ENCODE measurements at places on chromosomes 3 and 15. TPM values are rescaled to one million over a fixed set of nuclear protein-coding genes. Genes with fewer than 3 reads are reported as not detected.

GRCh38 chr3:99686955-99687612 lies 48.7 kb downstream of the COL8A1 start:
- H3K27ac ChIP-seq, result no peak overlapping the region
- peaks cover 6% of the 10 kb centered on the region for H3K4me1 ChIP-seq
- DNase-seq, result peak; percentile 71
- H3K4me3 ChIP-seq, result no peak overlapping the region
- no peaks in the 10 kb centered on the region for H3K27me3 ChIP-seq

GRCh38 chr15:71160976-71161375 lies 45.7 kb downstream of the THSD4 start:
- H3K36me3 ChIP-seq, result no peaks in the 10 kb centered on the region
- H3K4me1 ChIP-seq, result no peaks in the 10 kb centered on the region
- H3K27ac ChIP-seq, result no peak overlapping the region
- no peak overlapping the region for H3K4me3 ChIP-seq

DNA sequence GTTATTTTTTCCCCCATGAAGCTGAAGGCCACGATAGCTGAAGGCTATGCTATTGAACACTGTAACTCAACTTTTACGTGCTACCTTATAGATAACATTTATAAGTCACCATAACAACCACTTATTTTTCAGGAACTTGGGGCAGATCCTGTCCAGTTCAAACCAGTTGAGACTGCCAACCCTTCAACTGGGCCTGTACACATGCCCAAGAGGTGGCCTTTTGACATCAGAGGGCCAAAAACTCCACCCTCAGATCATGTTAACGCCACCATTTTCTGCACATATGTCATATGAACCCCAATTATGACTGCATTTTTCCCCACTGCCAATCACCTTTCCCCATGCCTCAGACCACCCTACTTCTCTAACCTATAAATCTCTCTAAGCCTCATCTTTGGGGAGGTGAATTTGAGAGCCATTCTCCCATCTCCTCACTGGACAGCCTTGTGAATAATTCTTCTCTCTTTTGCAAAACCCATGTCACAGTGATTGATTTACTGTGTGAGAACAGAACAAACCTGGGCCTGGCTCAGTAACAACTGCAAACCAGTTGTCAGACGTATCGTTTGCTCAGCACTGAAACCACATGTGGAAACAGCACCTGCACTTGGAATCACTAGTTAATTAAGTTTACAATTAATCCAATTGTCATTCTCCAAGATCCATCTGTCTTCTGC lies 42.5 kb downstream of the ZNF445 start:
- peaks cover 9% of the 10 kb centered on the region for H3K4me1 ChIP-seq
- H3K36me3 ChIP-seq, result no peaks in the 10 kb centered on the region

The DISP2 gene
- 6.5 TPM for total RNA-seq

- H3K27me3 ChIP-seq, result no peaks in the 10 kb centered on the region
- H3K4me3 ChIP-seq, result no peak overlapping the region
- no peaks in the 10 kb centered on the region for H3K4me1 ChIP-seq
- no peak overlapping the region for H3K27ac ChIP-seq
- DNase-seq, result no peak
Observed at GRCh38 chr15:101625184-101625583, 27.0 kb downstream of the TM2D3 start.

The TRIM42 gene
- total RNA-seq, result not detected

DNA sequence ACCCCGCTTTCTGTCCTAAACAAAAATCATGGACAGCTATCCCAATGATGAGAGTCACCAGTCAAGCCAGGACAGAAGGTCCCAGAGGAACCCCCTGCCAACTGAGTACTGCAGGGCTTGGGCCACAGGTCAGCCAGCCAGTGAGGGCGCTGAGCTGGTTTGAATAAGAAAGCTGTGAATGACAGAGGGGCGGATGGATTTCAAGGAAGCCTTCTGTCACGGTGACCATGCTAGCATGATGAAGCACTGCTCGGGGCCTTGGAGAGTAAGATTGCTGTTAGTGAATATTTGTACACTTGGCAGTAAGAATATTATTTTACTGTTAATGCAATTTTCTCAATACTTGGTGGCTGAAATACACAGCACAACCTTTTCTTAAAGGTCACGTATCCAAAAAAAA lies 734.0 kb upstream of the NR2F2 start:
- DNase-seq, result no peak
- no peak overlapping the region for H3K4me3 ChIP-seq
- no peaks in the 10 kb centered on the region for H3K4me1 ChIP-seq
- H3K27me3 ChIP-seq, result no peaks in the 10 kb centered on the region

GRCh38 chr15:79950247-79950646 lies 20.7 kb downstream of the BCL2A1 start:
- H3K4me1 ChIP-seq, result peaks cover 7% of the 10 kb centered on the region
- no peak overlapping the region for H3K4me3 ChIP-seq
- no peak overlapping the region for H3K27ac ChIP-seq
- H3K27me3 ChIP-seq, result no peaks in the 10 kb centered on the region
- H3K36me3 ChIP-seq, result no peaks in the 10 kb centered on the region
- no peak for DNase-seq

DNA sequence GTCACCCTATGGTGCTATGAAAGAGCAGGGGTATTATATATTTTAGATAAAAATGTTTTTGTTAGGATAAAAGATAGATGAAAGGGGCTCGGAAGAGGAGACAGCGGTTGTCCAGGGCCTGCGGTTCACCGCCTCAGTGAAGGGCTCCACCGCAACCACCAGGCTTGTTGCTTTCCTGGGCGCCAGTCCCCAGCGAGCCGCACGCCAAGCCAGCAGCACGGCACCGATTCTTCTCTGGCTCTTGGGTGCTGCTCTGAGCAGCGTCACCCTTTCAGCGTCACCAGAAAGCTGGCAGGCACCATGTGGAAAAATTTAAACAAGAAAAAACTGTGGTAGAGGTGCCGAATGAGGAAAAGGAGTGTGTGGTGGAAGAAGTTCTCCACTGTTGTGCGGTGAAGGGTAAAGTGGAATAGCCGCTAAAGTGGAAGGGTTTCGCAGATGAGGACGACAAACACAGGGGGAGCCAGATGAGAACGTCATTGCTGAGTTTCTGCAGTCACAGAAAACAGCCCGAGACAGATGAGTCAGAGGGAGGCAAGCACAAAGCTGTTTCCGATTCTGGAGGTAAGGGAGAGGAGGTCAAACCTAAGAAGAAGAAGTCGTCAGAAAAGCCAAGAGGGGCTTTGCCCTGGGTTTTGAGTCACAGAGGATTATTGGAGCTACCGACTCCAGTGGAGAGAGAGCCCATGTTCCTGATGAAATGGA lies 569.2 kb downstream of the ZBBX start:
- no peaks in the 10 kb centered on the region for H3K27me3 ChIP-seq
- H3K36me3 ChIP-seq, result no peaks in the 10 kb centered on the region
- no peaks in the 10 kb centered on the region for H3K4me1 ChIP-seq
- DNase-seq, result no peak

DNA sequence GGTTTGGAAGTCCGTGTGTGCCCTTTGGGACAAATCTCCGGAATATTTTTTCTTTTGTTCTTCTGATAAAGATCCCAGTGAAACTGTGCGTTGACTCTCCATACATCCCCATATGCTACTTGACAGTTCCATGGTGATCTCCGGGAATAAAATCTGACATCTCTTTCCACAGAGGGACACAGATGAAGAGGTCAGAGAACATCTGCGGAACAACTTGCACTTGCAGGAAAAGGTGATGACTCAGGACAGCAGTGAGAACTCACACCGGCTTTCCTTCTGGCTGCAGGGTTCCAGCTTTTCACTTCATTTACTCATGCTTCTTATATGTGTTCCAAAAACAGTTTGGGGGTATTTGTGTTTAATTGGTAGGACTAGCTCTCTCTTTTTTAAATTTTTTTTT lies 157.5 kb upstream of the CHRM5 start:
- no peaks in the 10 kb centered on the region for H3K36me3 ChIP-seq
- H3K4me3 ChIP-seq, result no peak overlapping the region
- no peak overlapping the region for H3K27ac ChIP-seq
- DNase-seq, result no peak

The ERICH6 gene
- total RNA-seq, result not detected

GRCh38 chr15:70510433-70510832 lies 252.9 kb downstream of the UACA start:
- H3K27me3 ChIP-seq, result no peaks in the 10 kb centered on the region
- H3K4me3 ChIP-seq, result no peak overlapping the region
- no peak for DNase-seq
- H3K27ac ChIP-seq, result no peak overlapping the region
- H3K4me1 ChIP-seq, result peaks cover 3% of the 10 kb centered on the region

The TM4SF1 gene
- total RNA-seq, result 188 TPM

DNA sequence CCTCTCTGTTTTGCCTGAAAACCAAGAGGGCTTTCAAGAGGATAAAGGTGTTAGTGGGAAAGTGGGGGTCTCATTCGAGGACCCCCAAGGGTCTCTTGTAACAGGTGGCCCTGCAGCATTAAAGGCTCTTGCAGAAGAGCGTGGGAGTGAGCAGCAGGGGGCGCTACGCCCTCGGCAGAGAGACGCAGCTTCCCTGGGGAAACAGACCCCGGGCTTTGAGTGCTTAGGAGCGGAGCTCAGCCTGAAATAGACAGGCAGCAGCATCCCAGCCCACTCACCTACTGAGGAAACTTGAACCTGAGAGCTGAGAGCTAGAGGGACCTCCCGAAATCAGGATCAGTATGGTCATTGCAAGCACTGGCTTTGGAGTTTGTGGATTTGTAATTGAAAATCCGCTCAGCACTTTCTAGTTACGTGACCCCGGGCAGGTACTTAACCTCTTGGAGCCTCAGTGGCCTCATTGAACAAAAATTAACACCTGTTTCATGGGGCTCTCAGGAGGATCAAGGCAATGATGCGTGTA lies 25.7 kb downstream of the RPLP1 start:
- H3K36me3 ChIP-seq, result no peaks in the 10 kb centered on the region
- no peak overlapping the region for H3K4me3 ChIP-seq
- peak; percentile 78 for DNase-seq
- H3K27me3 ChIP-seq, result no peaks in the 10 kb centered on the region
- no peak overlapping the region for H3K27ac ChIP-seq

The C3orf20 gene
- 0.14 TPM for total RNA-seq

The GCHFR gene
- 55.2 TPM for total RNA-seq

DNA sequence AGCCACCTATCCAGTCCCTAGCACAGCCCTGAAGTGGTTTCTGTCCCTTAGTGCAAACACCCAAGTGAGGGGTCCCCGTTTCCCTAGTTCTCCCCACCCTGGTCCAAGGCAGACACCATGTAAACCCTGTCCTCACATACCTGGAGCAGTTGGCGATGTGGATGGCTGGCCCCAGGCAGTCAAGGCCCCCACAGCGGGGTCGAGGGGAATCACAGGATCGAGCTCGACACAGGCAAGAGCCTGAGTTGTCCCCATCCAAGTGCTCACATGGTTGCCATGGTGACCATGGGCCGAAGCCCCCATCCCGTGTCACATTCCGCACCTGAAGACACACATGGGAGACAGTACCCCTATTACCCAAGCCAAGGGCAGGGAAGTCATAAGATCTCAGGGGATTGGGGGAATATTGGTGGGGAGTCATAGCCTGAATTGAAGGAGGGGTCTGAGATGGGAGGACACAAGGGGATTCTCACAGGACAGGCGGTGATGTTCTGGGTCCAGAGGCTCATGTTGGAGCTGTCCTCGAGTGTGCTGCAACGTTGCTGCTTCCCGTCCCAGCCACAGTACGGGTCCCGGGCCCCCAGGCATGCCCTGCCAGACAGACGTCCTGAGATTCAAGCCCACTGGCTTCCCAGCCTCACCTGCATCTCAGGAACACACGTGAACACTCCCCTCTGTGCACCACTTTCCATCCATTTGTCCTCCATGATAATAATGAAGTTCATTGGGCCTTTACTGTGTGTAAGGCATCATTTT lies 112.1 kb downstream of the SEMA5B start:
- H3K27ac ChIP-seq, result no peak overlapping the region
- H3K36me3 ChIP-seq, result no peaks in the 10 kb centered on the region
- DNase-seq, result no peak
- no peaks in the 10 kb centered on the region for H3K4me1 ChIP-seq
- peaks cover 18% of the 10 kb centered on the region for H3K27me3 ChIP-seq

The ECT2 gene
- total RNA-seq, result 12.2 TPM

The ACKR2 gene
- 5.2 TPM for total RNA-seq

DNA sequence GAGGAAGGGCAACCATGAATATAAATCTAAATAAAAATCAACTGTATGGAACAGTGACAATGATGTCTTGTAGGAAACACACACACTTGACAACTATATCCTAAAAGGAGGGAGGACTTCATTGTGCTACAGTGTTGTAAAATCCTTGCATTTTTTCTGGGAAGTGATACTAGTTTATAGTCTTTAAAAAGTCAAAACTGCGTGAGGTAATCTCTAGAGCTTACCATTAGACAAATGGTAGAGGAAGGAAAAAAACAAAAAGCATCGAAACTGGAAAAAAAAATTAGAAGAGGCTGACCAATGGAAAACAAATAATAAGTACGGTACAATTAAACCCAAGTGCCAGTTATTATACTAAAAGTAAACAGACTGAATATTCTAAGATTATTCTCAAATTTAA lies 38.7 kb downstream of the CHSY1 start:
- H3K27ac ChIP-seq, result no peak overlapping the region
- H3K4me1 ChIP-seq, result peaks cover 38% of the 10 kb centered on the region
- H3K27me3 ChIP-seq, result no peaks in the 10 kb centered on the region
- no peak overlapping the region for H3K4me3 ChIP-seq
- H3K36me3 ChIP-seq, result no peaks in the 10 kb centered on the region

- H3K36me3 ChIP-seq, result no peaks in the 10 kb centered on the region
- H3K27me3 ChIP-seq, result no peaks in the 10 kb centered on the region
- no peak for DNase-seq
- H3K4me1 ChIP-seq, result peaks cover 4% of the 10 kb centered on the region
Observed at GRCh38 chr3:123807820-123808219, 76.3 kb downstream of the MYLK start.

DNA sequence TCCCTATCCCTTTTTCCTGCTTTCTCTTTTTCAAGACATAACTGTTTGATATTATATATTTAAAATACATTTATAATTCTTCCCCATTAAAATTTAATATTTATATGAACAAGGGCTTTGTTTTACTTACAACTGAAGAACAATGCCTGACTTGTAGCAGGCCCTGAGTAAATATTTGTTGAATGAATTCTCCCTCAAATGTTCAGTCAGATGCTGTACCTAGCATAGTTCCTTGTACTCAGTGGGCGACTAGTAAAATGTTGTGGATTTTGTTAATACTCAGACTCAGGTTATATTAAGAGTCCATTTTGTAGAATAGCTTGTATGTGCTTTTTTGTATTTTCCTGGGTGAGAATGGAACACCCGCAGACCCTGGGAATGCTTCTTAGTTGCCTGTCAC lies 69.1 kb downstream of the SEC22A start:
- no peaks in the 10 kb centered on the region for H3K4me1 ChIP-seq
- no peak for DNase-seq
- H3K36me3 ChIP-seq, result peaks cover 3% of the 10 kb centered on the region
- no peaks in the 10 kb centered on the region for H3K27me3 ChIP-seq

DNA sequence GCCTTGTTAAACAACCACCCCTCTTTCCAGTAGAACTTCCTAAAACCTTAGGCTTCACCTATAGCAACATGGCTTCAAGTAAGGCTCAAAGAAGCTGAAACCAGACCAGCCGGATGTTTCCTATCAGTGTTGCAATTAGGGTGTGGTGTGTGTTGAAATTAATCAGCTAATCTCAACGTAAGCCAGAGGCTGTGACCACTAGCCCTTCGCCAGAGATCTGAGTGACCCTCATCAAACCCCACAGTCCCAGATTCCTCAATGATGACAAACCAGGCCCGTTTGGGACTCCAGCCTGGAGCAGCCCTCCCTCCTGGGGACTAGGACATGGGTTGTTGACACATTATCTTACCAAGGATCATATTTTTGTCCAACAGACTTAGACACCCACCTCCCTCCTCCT lies 27.3 kb downstream of the CYP11A1 start:
- DNase-seq, result peak; percentile 27
- H3K36me3 ChIP-seq, result no peaks in the 10 kb centered on the region
- no peak overlapping the region for H3K27ac ChIP-seq
- H3K4me3 ChIP-seq, result no peak overlapping the region
- peaks cover 5% of the 10 kb centered on the region for H3K4me1 ChIP-seq

All from upper lobe of right lung (tissue), 1 donor.